ENCODE measurements at places on chromosomes 3 and 15.

DNA sequence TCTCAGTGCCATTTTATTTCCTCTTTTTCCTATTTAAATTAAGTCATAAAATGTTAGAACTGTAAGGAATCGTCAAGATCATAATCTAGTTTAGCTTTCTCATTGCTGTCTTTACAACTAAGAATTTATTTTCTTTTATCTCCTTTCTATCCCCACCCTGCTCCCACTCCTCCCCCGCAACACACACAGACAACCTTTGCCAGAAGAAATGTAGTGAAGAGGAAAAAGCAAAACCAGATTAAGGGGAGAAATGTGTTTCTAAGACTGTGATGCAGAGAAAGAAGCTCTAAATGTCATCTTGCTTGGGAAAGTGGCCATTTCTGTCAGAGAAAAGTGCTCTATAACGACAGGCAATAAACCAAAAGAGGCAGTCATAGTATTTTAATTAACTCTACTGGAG is 78.3 kb upstream of the MLF1 start:
- no peak for DNase-seq

GRCh38 chr3:40877631-40878463 is 321.5 kb upstream of the CTNNB1 start:
- DNase-seq: no peak

DNA sequence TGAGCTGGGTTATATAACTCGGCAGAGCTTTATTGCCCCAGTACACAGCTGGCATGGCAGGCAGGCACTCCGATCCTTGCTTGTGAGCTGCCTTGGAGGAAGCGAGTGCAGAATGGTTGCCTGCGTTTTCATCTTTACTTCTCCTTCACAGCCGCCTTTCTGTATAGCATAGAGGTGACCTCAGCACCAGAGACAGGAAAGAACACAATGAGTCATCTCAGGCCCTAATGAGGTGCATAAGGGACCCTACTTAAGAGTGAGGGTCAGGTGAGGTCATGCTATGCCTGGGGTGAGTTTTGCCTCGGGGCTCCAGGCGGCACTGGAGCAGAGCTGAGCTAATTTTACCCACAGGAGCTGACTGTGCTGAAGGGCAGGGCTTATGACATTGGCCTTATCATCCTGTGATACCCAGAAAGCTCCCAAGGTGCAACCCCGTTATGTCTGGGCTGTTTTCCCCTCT is 43.5 kb downstream of the LPP start:
- no peak for DNase-seq

GRCh38 chr3:52097851-52098507 is 41.6 kb upstream of the DUSP7 start:
- no peak for DNase-seq

- DNase-seq: no peak
Measured at GRCh38 chr3:154849408-154849807, 230.7 kb upstream of the MME start.

GRCh38 chr15:73955326-73955725 is 29.1 kb downstream of the LOXL1 start:
- DNase-seq: no peak

- DNase-seq: no peak
Measured at GRCh38 chr3:94673876-94674275, 611.0 kb downstream of the NSUN3 start.

DNA sequence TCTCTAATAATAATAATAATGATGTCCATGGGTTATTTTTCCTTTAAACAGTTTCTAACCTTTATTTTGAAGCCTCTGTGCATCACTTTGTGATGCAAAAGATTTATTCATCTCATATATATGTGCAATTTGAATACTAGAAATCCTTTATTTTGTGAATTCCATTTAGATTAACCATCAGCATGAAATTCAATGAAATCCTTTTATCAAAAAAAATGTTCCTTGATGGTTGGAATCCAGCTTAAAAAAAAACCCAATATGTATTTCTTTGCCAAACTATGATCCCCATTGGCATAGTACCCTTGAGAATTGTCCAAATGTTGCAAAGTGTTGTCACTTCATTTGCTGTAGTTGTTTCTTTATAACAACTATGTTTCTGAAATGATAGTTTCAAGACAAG is 7.4 kb downstream of the TBC1D23 start:
- no peak for DNase-seq
